ENCODE measurements at places on chromosomes 1 and 21.

GRCh38 chr1:34759503-34760357 is at the start of gene GJB4:
TSS of gene GJB4 (plus strand) at chr1:34759740. CDS start at chr1:34761255, 1,515 bp downstream.
- H3K27ac ChIP-seq: no peak within 1 kb of the TSS
- H3K27me3 ChIP-seq: peaks cover 6% of the 10 kb centered on the region
- no peaks in the 10 kb centered on the region for H3K4me1 ChIP-seq
- no peak for DNase-seq

DNA sequence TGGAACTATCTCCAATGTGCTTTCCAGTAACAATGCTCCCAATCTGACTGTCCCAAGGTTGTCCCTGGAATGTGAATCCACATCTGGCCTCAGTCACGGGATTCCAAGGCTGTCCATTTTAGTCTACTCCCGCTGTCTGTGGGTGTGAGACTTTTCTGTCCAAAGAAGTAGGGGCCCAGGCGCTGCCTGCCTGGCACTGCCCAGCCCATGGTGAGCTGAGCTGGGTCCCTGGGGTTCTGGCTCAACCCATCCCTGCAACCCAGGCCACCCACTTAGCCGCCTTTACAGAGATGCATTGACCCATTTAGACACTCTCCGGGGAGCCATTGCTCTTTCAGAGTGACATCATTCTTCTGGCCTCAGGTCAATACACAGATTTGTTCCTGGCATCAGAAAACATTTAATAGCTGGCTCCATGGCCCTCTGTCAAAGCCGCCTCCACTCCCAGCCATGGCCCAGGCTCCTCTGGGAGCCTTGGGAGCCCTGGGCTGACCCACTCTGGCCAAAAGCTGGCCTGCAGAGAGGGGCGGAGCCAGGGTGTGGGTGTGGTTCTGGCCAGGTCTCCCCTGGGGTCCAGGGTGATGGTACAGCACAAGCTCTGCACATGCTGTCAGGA is 47.2 kb upstream of the PAX7 start:
- H3K4me3 ChIP-seq: no peak overlapping the region
- H3K27ac ChIP-seq: no peak overlapping the region
- peaks cover 2% of the 10 kb centered on the region for H3K27me3 ChIP-seq
- no peak for DNase-seq
- no peaks in the 10 kb centered on the region for H3K4me1 ChIP-seq
- H3K36me3 ChIP-seq: no peaks in the 10 kb centered on the region

DNA sequence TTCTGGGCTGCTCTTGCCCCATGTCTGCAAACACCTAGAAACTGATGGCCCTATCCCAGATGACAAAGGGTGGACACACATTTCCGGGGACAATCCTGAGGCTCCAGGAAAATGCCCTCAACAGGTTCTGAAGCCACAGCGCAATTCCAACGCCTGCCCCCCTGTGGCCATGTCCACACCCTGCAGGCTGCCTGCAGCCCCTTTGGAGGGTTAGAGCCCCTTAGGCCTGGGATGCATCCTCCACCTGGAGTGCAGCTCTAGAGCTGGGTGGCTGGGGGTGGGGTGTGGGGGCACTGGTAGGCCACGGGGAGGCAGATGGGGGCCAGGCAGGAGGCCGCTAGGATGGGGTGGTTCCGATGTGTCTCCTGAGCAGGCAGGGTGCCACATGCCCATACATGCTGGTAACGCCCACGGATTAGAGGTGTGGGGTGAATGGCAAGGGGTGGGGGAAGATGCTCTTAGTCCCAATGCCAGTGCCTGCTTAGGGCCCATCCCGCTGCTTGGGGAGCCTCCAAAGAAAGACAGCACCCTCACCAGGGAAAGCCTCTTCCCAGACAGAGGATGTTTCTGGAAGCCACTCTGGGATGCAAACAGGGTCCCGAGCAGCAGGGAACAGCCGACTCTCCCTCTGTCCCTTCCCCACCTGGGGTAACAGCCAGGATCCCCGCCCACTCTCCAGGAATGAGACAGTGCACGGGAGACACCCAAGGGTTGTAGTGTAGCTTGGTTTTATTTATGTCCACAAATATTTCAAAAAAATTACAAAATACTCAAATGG is 34.0 kb downstream of the SLC45A1 start:
- no peak overlapping the region for H3K27ac ChIP-seq
- DNase-seq: no peak
- H3K4me1 ChIP-seq: peaks cover 6% of the 10 kb centered on the region
- peaks cover 37% of the 10 kb centered on the region for H3K36me3 ChIP-seq
- H3K4me3 ChIP-seq: no peak overlapping the region

DNA sequence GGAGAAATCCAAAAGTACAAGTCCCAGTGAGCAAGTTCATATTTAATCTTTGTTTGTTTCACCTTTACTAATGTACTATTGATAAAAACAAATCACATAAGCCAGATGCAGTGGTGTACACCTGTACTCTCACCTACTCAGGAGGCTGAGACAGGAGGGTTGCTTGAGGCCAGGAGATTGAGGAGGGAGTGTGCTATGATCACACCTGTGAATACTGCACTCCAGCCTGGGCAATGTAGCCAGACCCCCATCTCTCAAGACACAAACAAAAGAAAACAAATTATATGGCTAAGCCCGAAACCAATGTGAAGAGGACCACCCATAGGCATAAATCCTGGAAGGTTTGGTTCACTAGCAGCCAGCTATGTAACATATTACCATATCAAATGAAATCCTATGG is 9.6 kb upstream of the USP24 start:
- H3K4me3 ChIP-seq: no peak overlapping the region
- H3K27ac ChIP-seq: no peak overlapping the region
- no peak for DNase-seq

GRCh38 chr1:89611721-89612120 is 21.2 kb upstream of the LRRC8C start:
- DNase-seq: peak; percentile 66
- no peaks in the 10 kb centered on the region for H3K27me3 ChIP-seq
- peak overlapping the region; percentile 42 for H3K27ac ChIP-seq
- H3K4me1 ChIP-seq: peaks cover 78% of the 10 kb centered on the region

GRCh38 chr1:1438531-1439381 is 3.3 kb downstream of the VWA1 start:
- H3K4me3 ChIP-seq: no peak overlapping the region

- peaks cover 89% of the 10 kb centered on the region for H3K36me3 ChIP-seq
- DNase-seq: no peak
- H3K27ac ChIP-seq: peak overlapping the region; percentile 77
- H3K4me3 ChIP-seq: no peak overlapping the region
Measured at GRCh38 chr1:222653178-222653827, 35.4 kb downstream of the MIA3 start.

- no peaks in the 10 kb centered on the region for H3K36me3 ChIP-seq
- no peaks in the 10 kb centered on the region for H3K27me3 ChIP-seq
- DNase-seq: no peak
- no peak overlapping the region for H3K4me3 ChIP-seq
Measured at GRCh38 chr1:58837886-58838285, 54.0 kb upstream of the JUN start.

DNA sequence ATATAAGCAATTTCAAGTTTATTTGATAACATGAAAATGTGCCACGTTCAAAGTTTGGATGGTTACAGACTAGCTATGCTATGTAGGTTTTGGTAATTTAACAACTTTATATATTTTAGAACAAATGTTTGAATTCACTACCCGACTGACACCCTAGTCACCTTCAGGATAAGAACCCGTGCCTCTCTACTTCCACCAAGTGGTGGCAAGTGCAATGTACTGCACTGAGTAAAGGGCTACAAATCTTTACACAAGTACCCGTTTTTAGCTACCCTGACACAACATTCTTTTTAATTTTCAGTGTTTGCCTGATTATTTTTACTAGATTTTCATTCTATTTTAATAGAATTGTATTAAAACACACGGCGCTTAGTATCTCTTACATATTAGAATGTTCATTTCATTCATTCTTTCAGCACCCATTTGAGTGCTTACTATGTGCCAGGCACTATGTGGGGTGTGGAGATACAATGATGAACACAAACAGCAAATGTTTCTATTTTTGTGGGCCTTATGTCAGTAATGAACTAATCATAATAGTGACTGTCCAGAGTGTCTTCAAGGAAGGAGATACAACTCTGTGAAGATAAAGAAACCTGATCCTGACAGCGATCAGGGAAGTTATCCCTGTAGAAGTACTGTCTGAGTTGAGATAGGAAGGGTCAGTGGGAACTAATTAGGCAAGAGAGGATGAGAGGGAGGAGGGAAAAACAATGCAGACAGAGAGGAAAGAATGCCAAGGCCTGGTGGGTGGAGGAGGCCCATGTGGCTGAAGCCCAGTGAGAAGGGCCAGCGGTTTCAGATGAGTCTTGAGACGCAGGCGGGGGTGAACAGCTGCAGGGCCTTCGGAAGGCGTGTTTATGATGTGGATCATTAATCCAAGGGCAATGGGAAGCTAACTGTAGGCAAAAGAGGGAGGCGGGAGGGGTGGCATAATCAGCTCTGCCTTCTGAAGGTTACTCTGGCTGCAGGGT is 3.8 kb downstream of the LCA5L start:
- no peaks in the 10 kb centered on the region for H3K27me3 ChIP-seq
- no peak overlapping the region for H3K27ac ChIP-seq
- no peak overlapping the region for H3K4me3 ChIP-seq
- no peak for DNase-seq

DNA sequence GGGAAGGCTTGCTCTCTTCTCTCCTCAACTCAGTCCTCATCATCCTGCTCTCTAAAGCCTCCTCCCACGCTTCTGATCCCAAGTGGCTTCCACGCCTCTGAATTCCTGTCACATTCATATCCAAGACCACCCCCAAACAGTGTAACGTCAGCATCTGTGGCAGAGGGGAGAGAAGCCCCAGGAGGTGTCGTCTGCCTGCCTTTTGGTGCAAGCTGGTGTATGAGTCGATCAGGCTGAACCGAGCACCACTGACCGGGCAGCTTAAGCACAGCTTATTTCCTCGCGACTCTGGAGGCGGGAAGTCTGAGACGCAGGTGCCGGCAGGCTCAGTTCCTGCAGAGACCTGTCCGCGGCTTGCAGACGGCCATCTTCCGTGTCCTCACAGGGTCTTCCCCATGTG is 123.8 kb upstream of the RAB4A start:
- no peak overlapping the region for H3K4me3 ChIP-seq
- H3K36me3 ChIP-seq: no peaks in the 10 kb centered on the region
- H3K27ac ChIP-seq: no peak overlapping the region
- no peaks in the 10 kb centered on the region for H3K4me1 ChIP-seq
- no peak for DNase-seq
- H3K27me3 ChIP-seq: no peaks in the 10 kb centered on the region

DNA sequence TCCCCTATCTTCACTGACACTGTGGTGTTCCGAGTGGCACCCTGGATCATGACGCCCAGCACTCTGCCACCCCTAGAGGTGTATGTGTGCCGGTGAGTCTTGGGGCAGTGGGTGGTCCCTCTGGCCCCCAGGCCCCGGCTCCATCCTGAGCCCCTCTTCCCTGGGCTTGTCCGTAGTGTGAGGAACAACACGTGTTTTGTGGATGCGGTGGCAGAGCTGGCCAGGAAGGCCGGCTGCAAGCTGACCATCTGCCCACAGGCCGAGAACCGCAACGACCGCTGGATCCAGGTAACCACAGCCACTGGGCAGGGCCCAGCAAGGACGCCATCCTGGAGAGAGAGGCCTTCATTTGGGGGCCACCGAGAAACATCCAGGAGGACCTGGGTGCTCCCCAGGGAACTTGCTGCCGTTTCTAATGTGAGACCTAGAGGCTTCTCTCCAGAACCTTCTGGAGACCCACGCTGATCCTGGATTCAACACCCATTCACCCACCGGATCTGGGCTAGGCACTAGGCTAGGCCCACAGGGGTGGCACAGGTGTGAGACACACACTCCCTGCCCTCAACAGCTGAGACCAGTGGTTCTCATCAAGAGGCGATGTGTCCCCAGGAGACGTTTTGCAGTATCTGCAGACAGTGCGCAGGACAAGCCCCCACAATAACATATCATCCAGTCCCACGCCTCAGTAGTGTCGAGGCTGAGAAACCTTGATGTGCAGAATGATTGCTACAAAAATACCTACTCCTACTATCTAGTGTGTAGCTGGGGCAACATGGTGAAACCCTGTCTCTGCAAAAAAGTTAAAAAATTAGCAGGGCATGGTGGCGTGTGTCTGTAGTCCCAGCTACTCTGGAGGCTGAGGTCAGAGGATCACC is 22.2 kb downstream of the PADI3 start:
- no peaks in the 10 kb centered on the region for H3K36me3 ChIP-seq
- DNase-seq: no peak
- H3K27ac ChIP-seq: no peak overlapping the region

- no peaks in the 10 kb centered on the region for H3K36me3 ChIP-seq
- H3K27me3 ChIP-seq: no peaks in the 10 kb centered on the region
- no peak for DNase-seq
- no peak overlapping the region for H3K4me3 ChIP-seq
- no peak overlapping the region for H3K27ac ChIP-seq
Measured at GRCh38 chr21:38753557-38753971, 52.2 kb upstream of the ETS2 start.

DNA sequence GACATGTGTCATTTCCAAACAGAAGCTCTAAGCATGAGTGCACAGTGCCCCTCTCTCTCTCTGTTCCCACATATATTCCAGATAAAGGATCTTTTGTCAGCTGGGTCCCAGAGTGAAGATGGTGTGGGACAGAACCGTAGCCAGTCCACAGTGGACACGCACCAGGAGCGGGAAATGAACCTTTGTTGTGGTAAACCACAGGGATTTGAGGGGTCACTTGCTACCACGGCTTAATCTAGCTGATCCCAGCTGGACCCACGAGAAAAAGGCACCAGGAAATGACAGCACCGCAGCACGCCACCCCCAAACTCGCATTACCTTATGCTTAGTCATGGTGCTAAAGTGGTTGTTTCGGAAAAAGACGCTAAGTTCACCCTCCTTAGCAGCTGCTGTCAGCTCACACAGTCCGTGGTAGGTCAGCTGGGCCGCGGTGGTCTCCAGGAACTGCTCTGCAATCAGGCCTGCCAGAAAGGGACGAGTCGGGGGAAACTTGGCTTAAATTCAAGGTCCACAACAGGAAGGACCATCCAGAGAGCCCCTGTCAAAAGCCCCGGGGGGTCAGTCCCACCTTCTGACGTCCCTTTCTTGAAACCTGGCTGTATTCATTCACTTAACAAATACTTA is 7.5 kb downstream of the MINDY1 start:
- no peak overlapping the region for H3K4me3 ChIP-seq
- peaks cover 58% of the 10 kb centered on the region for H3K4me1 ChIP-seq
- no peak for DNase-seq
- peak overlapping the region; percentile 19 for H3K27ac ChIP-seq
- H3K36me3 ChIP-seq: peaks cover 60% of the 10 kb centered on the region

- H3K4me3 ChIP-seq: no peak overlapping the region
- DNase-seq: no peak
- H3K27me3 ChIP-seq: no peaks in the 10 kb centered on the region
- H3K4me1 ChIP-seq: no peaks in the 10 kb centered on the region
Measured at GRCh38 chr1:203178083-203178482, 2.5 kb upstream of the MYBPH start.

GRCh38 chr1:248696774-248697173 is 5.8 kb downstream of the OR14I1 start:
- H3K4me1 ChIP-seq: no peaks in the 10 kb centered on the region
- no peak for DNase-seq
- H3K27me3 ChIP-seq: no peaks in the 10 kb centered on the region
- H3K4me3 ChIP-seq: no peak overlapping the region
- H3K36me3 ChIP-seq: no peaks in the 10 kb centered on the region
- H3K27ac ChIP-seq: no peak overlapping the region

- no peaks in the 10 kb centered on the region for H3K36me3 ChIP-seq
- no peaks in the 10 kb centered on the region for H3K27me3 ChIP-seq
- H3K27ac ChIP-seq: no peak overlapping the region
- no peak for DNase-seq
Measured at GRCh38 chr1:196152086-196152485, 456.2 kb downstream of the KCNT2 start.
